ENCODE measurements at places on chromosomes 2 and 18.
A peak's percentile ranks its signal among the peaks of the same experiment; 100 is the strongest.

- DNase-seq, result no peak
Measured at GRCh38 chr2:12211326-12212175, 465.1 kb downstream of the LPIN1 start.

- DNase-seq, result no peak
Measured at GRCh38 chr2:56133931-56134629, 49.7 kb upstream of the CCDC85A start.

- DNase-seq, result no peak
Measured at GRCh38 chr2:142885543-142885942, 8.1 kb downstream of the KYNU start.

DNA sequence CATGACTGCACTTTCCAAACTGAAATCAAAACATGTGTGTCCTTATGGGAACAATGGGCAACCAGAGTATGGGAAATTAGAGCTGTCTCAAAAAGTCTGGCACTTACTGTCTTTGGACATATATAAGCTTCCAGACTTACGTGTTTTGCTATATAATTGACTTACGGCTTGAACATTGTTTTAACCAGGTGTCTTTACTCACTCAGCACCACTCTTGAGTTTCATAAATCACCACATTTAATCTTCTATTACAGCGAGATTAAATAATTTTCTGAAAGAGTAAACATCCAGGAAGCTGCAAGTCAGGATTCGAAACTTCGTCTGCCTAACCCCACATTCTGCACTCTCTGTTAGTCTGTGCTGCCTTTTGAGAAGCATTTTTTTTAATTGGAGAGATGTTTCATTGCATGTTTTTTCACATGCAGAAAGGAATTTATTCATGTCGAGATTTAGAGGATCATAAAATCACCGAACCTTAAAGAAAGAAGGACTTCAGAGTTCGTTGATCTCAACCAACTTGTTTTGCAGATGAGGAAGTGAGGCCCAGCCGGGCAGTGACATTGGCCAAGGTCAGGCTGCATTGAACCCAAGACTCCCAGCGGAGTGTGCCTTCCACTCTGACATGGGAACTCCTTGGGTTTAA lies 137.3 kb downstream of the SETBP1 start:
- DNase-seq, result no peak

- no peak for DNase-seq
Measured at GRCh38 chr2:225737556-225737955, 338.0 kb downstream of the NYAP2 start.

DNA sequence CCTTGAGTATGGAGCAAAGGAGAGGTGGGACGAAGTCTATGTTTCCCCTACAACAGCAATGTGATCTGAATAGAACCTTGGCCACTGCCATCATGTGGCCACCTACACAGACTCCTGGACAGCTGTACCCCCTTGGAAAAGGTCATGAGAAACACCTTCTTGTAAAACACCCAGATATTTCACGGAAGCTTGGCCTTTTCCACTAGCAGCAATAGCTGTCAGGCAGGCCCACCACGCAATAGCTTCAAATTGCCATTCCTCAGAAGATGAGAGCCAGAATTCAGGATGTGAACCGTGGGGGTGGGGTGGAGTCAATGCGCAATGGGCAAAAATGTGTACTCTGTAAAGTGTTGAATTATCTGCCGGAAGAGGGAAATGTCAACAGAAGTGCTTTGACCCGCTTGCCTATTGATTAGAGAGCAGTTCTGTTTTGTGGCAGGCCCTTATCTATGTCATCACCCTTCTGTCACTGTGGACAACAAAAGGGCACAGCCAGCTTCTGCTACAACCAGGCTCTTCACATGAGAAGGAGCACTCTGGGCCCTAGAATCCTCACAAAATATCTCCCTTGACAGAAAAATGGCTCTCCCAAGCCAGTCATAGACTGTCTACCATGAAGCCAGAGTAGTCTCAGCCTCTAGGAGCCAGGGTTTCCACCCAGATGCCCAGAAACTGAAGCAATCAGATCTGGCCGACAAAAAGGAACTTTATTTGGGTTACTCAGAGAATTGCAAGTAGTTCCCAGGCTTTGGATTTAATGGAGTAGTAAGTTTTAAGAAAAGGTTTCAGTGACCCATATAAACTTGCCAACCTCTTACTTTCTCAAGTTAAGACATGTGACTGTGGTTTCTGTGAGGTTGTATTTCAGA lies 9.5 kb downstream of the INPP1 start:
- DNase-seq, result no peak

DNA sequence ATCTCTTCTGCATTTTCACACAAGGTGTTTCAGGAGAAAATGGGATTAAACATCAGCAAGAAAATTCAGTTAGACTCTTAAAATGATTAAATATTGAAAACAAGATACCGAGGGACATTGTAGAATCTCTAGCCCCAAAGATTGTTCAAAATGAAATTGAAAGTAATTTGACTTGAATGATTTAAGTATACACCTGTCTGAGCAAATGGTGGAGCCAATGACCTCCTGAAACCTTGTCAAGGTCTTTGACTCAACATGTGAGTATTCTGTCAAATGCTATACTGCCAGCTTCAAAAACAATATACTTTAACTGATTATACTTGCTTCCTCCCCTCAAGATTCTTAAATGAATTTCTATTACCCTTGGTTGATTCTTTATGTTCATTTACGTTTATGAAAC lies 411.0 kb downstream of the DCC start:
- no peak for DNase-seq

GRCh38 chr2:4246364-4247131 lies 543.2 kb downstream of the DCDC2C start:
- no peak for DNase-seq

- no peak for DNase-seq
Measured at GRCh38 chr18:22094358-22094734, 75.0 kb upstream of the GATA6 start.

DNA sequence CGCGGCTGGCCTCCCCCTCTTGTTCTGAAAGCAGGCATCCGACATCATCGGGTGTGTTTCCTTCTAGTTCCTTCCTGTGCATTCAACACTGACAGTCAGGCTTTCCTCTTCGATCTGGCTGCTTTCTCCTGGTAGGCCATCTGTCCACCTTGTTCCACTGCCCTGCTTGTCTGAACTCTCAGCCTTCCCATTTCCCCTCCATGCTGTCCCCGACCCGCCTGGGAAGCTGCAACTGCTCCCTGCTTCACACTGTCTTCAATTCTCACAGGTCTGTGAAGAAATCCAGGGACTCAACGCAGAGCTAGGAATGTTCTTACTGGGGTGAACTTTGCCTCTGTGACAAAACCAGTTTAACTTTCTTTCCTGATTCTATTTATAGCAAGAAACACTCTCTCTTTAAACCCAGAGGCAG lies 43.0 kb downstream of the KIF3C start:
- no peak for DNase-seq

GRCh38 chr2:16617282-16618266 lies 48.1 kb downstream of the CYRIA start:
- no peak for DNase-seq

DNA sequence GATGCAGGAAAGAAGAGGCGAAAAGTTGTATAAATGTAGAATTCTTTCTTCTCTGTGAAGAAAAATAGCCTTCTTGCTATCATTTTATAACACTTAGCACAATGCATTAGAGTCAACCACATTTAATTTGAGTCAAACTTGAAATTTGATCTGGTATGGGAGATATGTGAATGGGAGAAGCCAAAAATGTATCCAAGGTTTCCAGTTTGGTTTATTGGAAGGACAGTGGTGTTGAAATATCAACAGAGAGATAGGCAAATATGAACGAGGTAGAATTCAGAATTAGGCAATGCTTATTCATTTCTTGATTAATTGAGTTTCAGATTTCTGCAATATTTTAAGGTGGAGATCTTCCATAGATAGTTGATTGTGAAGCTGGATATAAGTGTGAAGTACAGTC lies 991.9 kb upstream of the CHAC2 start:
- no peak for DNase-seq

DNA sequence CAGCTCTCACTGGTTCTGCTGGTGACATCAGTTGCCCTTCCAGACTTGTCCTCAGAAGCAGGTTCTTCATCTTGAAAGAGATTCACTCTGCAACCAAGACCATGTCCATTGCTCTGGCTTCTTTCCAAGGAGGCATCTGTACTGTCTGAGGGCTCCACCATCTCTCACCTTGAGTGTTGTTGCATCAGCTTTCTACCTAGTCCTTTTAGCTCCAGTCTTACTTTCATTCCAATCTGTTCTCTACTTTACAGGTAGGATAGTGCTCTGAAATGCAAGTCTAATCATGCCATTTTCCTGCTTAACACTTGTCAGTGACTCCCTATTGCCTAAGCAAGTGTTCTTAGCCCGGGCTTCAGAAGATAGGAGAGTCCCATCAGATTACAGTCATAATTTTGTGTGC lies 117.7 kb downstream of the EN1 start:
- DNase-seq, result no peak

DNA sequence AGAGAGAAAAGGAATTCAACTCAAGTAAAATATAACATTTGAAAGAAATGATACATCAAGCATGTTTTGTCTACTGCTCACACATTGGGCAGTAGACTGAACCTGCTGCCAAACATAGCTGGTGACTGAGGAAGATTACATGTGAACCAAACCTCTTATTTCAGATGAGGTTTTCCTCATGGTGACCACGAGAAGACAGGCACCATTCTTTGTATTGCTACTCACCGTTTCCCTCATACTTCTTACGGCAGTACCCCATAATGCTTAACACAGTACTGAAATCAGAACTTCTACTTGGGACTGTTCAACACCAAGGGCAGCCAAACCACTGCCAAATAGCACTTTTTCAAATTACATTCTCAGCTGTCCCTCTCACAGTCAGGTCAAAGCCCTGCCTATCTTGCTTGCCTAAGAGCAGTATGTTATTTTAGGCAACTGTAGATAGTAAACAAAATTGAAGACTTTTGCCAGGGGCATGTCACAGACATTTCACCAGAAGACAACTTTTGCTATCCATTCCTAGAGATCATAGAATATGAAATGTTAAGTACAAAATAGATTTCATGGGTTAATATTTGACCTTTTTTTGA lies 167.1 kb upstream of the DOK6 start:
- no peak for DNase-seq

DNA sequence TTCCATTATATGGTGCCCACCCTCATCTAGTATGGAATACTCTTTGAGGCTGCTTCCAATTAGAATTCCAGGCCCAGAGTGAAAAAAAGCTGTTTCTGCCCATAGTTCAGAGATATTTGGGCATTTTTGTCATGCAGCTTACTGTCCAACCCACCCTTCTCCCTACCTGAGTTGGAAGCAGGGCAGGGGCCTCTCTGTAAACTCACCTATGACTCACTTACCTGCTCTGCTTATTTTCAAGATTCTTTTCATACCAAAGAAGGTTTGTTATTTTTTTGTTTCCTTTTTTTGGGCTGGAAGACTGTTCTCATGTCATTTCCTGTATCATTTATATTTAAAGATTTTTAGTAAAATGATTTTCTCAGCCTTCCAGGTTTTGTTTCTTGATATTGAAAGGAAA lies 38.4 kb upstream of the PPP1R1C start:
- no peak for DNase-seq

DNA sequence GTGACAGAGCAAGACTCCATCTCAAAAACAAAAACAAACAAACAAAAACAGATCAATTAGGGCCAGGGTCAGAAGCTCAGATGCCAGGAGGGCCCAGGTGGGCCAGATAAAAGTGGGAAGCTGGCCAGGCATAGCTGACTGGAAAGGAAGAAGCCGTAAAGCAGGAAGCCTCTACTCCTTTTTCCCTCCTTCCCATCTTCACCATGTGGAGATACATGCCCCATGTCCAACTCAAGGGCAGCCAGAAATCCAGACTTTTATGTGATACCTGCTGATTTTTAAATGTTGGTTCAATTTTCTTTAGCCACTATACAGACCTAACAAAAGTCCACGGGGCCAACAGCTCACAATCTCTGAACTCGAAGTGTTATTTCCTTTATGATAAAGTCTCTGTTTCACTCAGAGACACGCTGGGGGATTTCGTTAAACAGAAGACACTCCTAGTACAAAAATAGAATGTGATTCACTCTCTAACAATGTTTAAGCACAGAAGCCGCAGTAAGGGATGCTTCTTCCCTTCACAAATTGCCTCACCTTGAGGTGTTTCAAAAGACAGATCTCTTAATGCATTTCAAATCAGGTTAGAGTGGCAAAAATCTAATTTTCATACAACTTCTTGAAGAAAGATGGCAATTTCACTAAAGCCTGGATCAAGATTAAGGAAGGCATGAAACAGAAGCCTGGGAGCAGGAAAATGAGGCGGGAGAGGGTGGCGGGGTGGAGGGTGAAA lies 14.0 kb downstream of the TMEM247 start:
- peak; percentile 23 for DNase-seq

GRCh38 chr2:234670806-234671205 lies 173.9 kb upstream of the ARL4C start:
- no peak for DNase-seq

DNA sequence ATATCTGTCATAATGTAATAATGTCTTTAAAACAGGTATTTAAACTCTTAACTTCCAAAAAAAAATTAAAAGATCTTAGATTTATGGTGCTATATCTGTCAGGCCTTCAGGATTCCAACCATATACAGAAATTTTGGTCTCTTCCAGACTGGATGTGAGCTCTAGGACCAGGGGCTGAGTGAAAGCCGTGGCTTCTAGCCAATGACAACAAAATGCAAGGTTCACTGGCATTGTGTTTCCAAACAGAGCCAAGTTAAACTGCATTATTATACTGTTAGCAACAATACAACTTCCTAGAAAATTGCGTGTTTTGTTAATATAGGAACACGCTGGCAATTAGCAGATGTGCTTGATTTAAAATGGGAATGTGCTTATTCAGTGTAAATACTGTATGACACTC lies 809.8 kb upstream of the SOX11 start:
- DNase-seq, result no peak

DNA sequence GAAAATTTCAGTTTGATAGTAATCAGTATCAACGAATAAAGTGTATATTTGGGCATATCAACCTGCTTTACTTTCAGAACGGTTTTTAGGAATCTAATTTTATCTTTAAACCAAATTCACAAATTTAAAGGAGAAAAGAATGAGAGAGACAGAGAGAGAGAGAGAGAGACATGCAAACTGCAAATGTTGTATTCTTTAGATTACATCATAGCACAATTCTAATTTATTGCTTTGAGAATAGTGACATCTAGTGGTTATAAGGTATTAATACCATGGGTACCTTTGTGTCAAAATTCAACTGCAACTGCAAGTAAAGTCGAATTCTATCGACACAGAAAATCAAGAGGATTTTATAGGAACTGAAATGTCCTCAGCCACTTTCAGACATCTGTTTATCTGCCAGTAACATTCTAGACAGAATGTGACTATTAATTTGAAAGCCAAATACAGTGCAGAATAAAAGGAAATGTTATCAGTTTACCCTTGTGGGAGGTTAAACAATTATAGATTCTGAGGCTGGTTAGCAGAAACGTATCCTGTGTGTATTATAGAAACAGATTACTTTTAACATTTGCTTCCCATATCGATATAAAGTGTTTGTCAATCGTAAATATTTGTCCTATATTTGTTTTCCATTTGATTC lies 529.8 kb upstream of the VRK2 start:
- peak; percentile 27 for DNase-seq

DNA sequence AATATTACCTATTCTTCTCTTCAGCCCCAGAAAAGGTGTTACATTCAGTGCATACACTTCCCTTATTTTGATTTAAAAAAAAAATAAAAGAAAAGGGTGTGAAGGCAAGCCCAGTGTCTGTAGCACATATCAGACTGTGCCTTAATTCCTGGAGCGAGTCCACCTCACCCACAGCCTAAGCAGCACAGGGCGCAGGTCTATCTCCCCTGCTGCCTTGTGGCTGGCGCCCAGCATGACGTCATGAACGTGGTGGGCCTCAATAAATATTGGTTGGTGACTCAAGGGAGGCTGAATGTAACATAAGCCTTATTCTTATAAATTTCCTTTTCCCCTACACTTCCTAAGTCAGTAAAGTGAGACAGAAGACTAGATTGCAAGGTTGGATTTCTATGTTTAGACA lies 26.4 kb downstream of the ST3GAL5 start:
- DNase-seq, result peak; percentile 31
